HCT116 (cell line): ENCODE measurements at places on chromosomes 1 and 21. TPM values are rescaled to one million over a fixed set of nuclear protein-coding genes. Genes with fewer than 3 reads are reported as not detected.

IQGAP3 gene
- total RNA-seq, result 38.8 TPM

FMOD gene
- total RNA-seq, result not detected

CLEC20A gene
- not detected for total RNA-seq

ARTN gene
- 36.4 TPM for total RNA-seq

OR2L5 gene
- not detected for total RNA-seq

TRIM67 gene
- 0.02 TPM for total RNA-seq

SWT1 gene
- 3.3 TPM for total RNA-seq

GRCh38 chr1:197989058-197989457, 71.9 kb downstream of the LHX9 start:
- H3K4me1 ChIP-seq, result no peaks in the 10 kb centered on the region
- no peaks in the 10 kb centered on the region for H3K27me3 ChIP-seq
- DNase-seq, result no peak

DNA sequence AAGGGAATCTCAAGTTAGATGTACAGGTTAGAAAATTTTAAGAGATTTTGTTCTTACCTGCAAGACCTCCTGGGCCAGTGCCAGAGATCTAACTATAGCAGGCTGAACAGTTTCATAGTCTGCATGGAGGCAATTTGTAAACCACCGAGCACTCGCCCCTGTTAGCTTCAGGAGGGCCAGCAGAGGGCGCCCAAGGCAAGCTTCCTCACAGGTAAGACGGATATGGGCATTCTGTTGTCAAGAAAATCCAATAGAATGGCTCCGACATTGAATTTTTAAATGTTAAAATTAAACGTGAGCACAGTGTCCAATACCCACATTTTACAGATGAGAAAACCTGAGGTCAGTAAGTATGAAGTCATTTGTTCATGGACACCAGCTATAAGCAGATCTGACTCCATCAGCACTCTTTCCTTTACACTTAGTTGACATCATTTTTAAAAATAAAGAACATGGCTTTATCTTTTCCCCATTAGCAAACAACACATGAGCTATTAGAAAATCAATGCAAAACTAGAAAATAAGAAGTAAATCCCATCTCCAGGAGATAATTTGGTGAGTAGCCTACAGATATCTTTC, 2.2 kb downstream of the REG4 start:
- no peaks in the 10 kb centered on the region for H3K36me3 ChIP-seq
- no peak overlapping the region for H3K4me3 ChIP-seq
- H3K27ac ChIP-seq, result no peak overlapping the region
- peak; percentile 64 for DNase-seq
- peaks cover 11% of the 10 kb centered on the region; the same call in 1 of the 2 replicates for H3K27me3 ChIP-seq

GRCh38 chr1:231170875-231171274, 9.0 kb downstream of the TRIM67 start:
- H3K36me3 ChIP-seq, result no peaks in the 10 kb centered on the region
- H3K27ac ChIP-seq, result no peak overlapping the region
- H3K27me3 ChIP-seq, result peaks cover 12% of the 10 kb centered on the region; the same call in 1 of the 2 replicates
- H3K4me3 ChIP-seq, result no peak overlapping the region

GRCh38 chr1:37794372-37795339, 1.0 kb downstream of the MANEAL start:
- no peaks in the 10 kb centered on the region for H3K27me3 ChIP-seq
- peak overlapping the region; percentile 84; the same call in 1 of the 2 replicates for H3K27ac ChIP-seq
- H3K4me1 ChIP-seq, result peaks cover 17% of the 10 kb centered on the region
- no peak for DNase-seq
- peak overlapping the region; percentile 63 for H3K4me3 ChIP-seq
- peaks cover 2% of the 10 kb centered on the region; the same call in 1 of the 2 replicates for H3K36me3 ChIP-seq

- no peak for DNase-seq
- H3K27me3 ChIP-seq, result no peaks in the 10 kb centered on the region
- H3K36me3 ChIP-seq, result peaks cover 22% of the 10 kb centered on the region; the same call in 1 of the 2 replicates
- H3K27ac ChIP-seq, result peak overlapping the region; percentile 84
- peak overlapping the region; percentile 68 for H3K4me3 ChIP-seq
Observed at GRCh38 chr1:28329395-28330153, 734 bp downstream of the MED18 start.

DNA sequence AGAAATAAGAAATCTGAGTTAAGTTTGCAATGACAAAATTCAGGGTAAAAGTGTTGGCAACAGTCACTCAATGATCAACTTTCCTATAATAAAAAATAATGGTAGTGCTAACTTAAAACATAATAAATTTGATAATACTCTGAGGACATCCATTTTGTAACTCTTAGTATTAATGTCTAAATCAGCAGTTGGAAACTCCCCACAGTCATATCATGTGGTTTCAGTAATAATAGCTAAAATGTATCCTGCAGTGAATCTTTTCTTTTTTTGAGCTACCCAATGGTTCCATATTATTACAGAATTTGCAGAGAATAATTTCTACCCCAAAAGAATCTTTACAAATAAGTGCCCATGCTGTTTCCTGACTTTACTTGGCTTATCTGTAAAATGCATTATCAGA, 286.7 kb downstream of the PTPRC start:
- no peak overlapping the region for H3K27ac ChIP-seq
- peaks cover 19% of the 10 kb centered on the region for H3K4me1 ChIP-seq
- no peak for DNase-seq

GRCh38 chr1:87404296-87404695, 75.6 kb downstream of the LMO4 start:
- no peaks in the 10 kb centered on the region for H3K4me1 ChIP-seq
- no peaks in the 10 kb centered on the region for H3K27me3 ChIP-seq
- H3K27ac ChIP-seq, result no peak overlapping the region
- no peaks in the 10 kb centered on the region for H3K36me3 ChIP-seq

DNA sequence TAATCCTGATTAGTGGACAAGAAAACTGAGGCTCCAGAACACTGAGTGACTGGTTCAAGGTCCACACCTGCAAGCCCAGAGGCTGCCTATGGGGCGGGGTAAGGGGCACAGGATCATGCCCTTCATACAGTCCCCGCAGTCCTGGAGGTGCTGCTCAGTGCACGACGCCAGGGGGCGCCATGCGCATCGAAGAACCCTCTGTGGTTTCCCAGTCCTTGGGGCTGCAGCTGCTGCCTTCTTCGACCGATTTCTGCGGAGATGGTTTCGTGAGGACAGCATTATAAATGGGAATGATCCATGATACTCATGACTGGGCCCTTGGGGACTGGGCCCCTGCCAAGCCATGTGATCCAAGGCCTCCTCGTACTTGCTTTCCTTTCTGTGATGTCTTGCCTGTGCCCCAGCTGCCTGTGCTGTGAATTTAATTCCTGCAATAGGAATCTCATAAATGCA, 37.1 kb upstream of the ARHGEF10L start:
- H3K36me3 ChIP-seq, result no peaks in the 10 kb centered on the region
- no peak overlapping the region for H3K4me3 ChIP-seq
- DNase-seq, result peak; percentile 61
- no peak overlapping the region for H3K27ac ChIP-seq
- no peaks in the 10 kb centered on the region for H3K27me3 ChIP-seq

GRCh38 chr1:53956308-53957168, 10.4 kb downstream of the LRRC42 start:
- DNase-seq, result no peak
- H3K27me3 ChIP-seq, result no peaks in the 10 kb centered on the region
- peak overlapping the region; percentile 75 for H3K27ac ChIP-seq
- peak overlapping the region; percentile 39 for H3K4me3 ChIP-seq

DNA sequence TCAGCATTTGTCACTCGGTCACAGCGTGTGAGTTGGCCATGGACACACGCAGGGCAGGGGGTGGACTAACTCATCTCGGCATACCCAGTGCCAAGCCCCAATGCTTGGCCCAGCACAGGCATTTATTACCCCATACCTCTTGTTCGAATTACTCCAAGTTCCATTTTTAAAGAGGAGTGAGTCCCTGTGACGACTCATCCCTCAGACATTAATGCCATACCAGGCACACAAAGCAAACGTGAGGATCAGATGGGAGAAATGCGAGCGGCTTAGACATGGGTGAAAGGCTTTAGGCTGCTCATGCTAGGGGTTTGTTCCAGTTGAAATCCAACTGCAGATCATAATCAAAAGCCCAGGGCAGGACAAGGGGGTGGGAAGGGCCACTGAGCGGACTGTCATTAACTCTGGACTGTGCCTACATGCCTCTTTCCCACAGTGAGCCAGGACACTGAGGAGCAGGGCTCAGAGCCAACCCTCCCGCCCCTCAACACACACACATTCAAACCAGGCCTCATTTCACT, 118.5 kb upstream of the NGF start:
- H3K27me3 ChIP-seq, result no peaks in the 10 kb centered on the region
- DNase-seq, result no peak
- no peaks in the 10 kb centered on the region for H3K4me1 ChIP-seq
- no peak overlapping the region for H3K4me3 ChIP-seq
- no peaks in the 10 kb centered on the region for H3K36me3 ChIP-seq
- no peak overlapping the region for H3K27ac ChIP-seq

GRCh38 chr1:30160999-30161689, 562.2 kb downstream of the MATN1 start:
- H3K4me1 ChIP-seq, result no peaks in the 10 kb centered on the region
- H3K27me3 ChIP-seq, result peaks cover 17% of the 10 kb centered on the region; the same call in 1 of the 2 replicates
- no peak overlapping the region for H3K4me3 ChIP-seq
- no peaks in the 10 kb centered on the region for H3K36me3 ChIP-seq

DNA sequence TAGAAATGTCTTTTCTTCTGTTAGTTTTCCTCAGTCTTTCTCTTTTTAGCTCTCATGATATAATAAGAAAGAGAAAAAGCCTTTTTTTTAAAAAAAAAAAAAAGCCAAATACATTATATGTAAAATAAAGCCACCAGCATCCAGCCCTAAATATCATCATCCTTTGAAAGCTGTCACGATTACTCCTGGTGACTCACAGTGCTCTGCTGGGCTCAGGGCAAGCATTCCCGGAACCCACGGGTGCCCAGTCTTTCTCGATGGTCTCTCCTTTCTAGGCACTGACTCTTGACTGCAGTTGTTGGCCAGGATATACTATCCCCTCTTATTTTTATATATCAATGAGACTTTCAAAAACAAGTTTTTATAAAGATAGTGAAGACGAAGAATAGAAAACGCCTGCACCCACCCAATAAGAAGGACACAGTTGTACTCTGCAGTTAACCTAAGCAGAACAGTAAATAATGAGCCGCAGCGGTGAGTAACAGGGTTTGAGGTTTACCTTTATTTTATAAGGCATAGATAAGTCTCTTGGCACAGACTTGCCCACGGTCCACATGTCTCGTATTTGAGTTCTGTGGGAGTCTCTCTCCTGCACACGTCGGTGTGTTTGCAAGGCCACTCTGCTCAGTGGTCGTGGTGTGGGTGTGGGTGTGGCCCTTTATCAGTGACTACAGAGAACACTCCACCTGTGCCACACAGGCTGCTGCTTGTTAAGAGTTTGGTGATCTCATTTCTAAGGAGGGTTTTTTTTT, 15.7 kb upstream of the MX2 start:
- H3K4me1 ChIP-seq, result no peaks in the 10 kb centered on the region
- H3K4me3 ChIP-seq, result no peak overlapping the region
- peaks cover 33% of the 10 kb centered on the region for H3K27me3 ChIP-seq

DNA sequence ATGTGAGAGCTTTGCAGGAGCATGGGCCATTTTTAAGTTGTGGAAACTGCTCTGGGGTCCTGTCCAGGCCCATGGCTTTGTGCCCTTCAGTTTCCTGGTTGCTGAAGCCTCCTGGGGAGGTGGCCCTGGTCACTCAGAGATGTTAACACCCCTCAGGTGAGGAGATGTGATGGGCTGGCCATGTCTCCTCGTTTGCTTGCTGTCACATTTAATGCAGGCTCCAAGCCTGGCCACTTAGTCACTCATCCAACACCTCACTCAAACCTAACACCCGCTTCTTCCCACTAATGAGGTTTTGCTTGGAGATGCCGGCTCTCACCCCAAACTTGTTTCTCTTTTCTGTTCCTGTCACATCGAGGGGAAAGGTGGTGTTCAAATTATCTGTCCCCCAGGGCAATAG, 192.7 kb downstream of the PTPRU start:
- H3K27ac ChIP-seq, result no peak overlapping the region
- H3K36me3 ChIP-seq, result no peaks in the 10 kb centered on the region
- no peaks in the 10 kb centered on the region for H3K4me1 ChIP-seq
- no peak overlapping the region for H3K4me3 ChIP-seq
- H3K27me3 ChIP-seq, result no peaks in the 10 kb centered on the region

DNA sequence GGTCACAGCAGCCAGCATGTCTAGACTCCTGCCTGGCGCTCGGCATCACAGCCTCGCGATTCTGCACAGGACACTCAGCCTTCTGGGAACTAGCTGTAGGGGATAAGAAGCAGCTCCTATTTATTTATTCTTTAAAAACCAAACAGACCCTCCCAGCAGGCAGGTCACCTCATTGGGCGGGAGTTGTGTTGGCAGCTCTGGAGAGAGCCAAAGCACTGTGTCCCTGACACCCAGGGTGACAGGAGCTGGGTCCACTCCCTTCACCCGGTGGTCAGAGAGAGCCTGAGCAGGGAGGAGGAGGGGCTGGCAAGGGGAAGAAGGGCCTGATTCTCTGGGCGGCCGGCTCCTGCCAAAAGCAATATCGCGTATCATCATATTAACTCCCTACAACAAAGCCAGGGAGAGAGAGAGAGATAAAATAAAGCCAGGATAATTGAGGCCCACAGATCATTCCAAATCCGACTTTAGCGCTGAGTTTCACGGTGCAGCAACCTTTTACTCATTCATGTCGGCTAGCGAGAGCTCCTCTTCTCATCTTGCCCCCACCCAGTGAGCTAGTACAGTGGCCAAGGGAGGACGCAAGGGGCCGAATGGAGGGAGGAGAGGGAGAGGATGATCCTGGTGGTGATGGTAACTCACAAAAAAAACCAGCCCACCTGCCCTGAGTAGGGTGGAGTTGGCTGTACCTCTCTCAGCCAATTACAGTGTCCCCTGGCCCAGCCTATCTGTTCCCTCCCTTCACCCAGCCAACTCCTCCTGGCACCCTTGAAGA, 79.8 kb upstream of the IFFO2 start:
- DNase-seq, result no peak
- H3K27me3 ChIP-seq, result no peaks in the 10 kb centered on the region
- H3K36me3 ChIP-seq, result no peaks in the 10 kb centered on the region
- no peak overlapping the region for H3K27ac ChIP-seq

- no peak overlapping the region for H3K27ac ChIP-seq
- H3K4me3 ChIP-seq, result no peak overlapping the region
- H3K27me3 ChIP-seq, result no peaks in the 10 kb centered on the region
Observed at GRCh38 chr1:84611796-84612195, 37.6 kb upstream of the CTBS start.

DNA sequence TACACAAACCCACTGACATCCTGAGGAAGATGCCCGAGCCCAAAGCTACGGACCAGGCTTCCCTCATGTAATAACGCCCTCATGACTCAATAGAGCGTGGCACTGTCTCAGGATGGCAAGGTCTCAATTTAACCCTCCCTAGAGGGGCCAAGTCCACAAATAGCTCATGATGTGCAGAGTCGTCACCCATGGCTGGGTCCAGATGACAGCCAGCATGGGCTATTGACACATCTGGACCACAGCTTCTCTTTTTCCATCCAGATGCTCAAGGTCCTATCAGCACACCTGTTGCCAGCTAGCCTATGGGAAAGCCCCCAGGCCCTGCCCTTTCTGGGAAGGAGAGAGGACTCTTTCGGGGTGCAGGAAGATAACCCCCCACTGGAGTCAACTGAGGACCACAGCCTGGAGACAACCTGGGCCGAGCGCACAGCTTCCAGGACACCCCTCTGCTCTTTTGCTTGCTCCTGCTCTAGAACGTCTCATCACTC, 2.8 kb downstream of the LAPTM5 start:
- no peaks in the 10 kb centered on the region; the same call in 1 of the 2 replicates for H3K4me1 ChIP-seq
- no peak overlapping the region for H3K4me3 ChIP-seq
- no peak overlapping the region for H3K27ac ChIP-seq
- H3K36me3 ChIP-seq, result no peaks in the 10 kb centered on the region
- no peak for DNase-seq
